H9 (cell line): ENCODE measurements at places on chromosomes 5 and 9.

DNA sequence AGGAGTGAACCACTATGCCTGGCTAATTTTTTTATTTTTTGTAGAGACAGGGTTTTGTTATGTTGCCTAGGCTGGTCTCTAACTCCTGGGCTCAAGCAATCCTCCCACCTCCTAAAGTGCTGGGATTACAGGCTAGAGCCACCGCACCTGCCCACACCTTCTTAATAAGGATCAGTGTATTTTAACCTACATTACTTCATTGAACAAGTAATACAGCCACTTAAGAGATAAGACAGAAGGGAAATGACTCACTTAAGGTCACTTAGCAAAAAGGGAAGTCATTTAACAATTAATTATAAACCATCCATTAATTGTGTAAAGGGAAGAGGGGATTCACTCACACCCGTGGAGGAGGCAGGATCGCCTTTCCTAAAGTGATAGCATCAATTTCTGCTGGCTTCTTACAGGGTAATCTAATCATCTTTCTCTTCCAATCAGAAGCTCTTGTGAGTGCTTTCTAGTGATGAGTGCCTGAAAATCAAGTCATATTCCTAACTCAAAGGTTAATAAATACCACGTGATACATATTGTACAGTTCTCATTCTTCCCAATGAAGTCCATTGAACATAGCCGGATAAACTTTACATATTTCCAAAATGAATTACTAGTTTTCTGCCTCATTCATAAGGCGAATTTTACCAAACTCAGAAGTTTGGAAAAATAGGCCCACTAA, 3.5 kb downstream of the FBXW11 start:
- no peaks in the 10 kb centered on the region for H3K27me3 ChIP-seq
- no peak overlapping the region for H3K27ac ChIP-seq
- DNase-seq, result no peak
- H3K4me3 ChIP-seq, result no peak overlapping the region
- peaks cover 10% of the 10 kb centered on the region for H3K36me3 ChIP-seq

GRCh38 chr5:137113939-137114338, 385.2 kb downstream of the SPOCK1 start:
- DNase-seq, result no peak
- H3K27me3 ChIP-seq, result no peaks in the 10 kb centered on the region
- no peaks in the 10 kb centered on the region for H3K36me3 ChIP-seq

- H3K4me1 ChIP-seq, result peaks cover 5% of the 10 kb centered on the region; the same call in 1 of the 2 replicates
- H3K4me3 ChIP-seq, result no peak overlapping the region
- H3K36me3 ChIP-seq, result peaks cover 7% of the 10 kb centered on the region
Observed at GRCh38 chr9:109270971-109271925, 49.6 kb downstream of the EPB41L4B start.

GRCh38 chr9:69535286-69535832, 136.8 kb downstream of the APBA1 start:
- no peaks in the 10 kb centered on the region for H3K4me1 ChIP-seq
- H3K4me3 ChIP-seq, result no peak overlapping the region
- H3K27me3 ChIP-seq, result no peaks in the 10 kb centered on the region
- DNase-seq, result no peak
- H3K27ac ChIP-seq, result no peak overlapping the region
